ENCODE measurements at places on chromosomes 16 and 17.

DNA sequence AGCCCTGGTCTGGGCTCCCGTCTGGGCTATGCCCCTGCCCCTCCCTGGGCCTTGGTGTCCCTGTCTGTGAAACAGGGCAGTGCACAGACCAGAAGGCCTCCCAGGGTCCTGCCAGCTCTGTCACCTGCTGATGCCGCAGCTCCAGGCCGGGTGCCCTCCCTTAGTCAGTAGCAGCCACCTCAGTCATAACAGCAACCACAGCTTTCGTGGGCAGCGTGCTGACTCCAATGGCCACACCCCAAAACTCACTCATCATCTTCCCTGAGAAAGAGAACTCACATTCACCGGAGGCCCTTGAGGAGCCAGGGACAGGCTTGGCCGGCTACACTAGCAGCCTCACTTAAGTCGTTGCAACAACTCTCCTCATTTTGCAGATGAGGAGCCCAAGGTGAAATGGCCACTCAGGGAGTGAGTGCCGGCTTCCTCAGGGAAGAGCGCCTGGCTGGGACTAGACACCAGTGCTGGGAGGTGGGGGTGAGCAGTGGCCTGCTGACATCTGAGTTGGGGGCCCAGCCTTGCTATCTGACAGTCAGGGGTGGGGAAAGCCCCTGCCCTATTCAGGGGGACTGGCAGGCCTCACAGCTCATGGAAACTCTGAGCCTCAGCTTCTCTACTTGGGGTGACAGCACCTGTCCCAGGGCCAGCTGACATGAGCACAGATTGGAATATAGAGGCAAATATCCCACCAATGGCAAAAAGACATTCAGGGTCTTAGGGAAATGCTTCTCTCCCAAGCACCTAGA, 22.6 kb downstream of the SLC5A10 start:
- no peak for DNase-seq

DNA sequence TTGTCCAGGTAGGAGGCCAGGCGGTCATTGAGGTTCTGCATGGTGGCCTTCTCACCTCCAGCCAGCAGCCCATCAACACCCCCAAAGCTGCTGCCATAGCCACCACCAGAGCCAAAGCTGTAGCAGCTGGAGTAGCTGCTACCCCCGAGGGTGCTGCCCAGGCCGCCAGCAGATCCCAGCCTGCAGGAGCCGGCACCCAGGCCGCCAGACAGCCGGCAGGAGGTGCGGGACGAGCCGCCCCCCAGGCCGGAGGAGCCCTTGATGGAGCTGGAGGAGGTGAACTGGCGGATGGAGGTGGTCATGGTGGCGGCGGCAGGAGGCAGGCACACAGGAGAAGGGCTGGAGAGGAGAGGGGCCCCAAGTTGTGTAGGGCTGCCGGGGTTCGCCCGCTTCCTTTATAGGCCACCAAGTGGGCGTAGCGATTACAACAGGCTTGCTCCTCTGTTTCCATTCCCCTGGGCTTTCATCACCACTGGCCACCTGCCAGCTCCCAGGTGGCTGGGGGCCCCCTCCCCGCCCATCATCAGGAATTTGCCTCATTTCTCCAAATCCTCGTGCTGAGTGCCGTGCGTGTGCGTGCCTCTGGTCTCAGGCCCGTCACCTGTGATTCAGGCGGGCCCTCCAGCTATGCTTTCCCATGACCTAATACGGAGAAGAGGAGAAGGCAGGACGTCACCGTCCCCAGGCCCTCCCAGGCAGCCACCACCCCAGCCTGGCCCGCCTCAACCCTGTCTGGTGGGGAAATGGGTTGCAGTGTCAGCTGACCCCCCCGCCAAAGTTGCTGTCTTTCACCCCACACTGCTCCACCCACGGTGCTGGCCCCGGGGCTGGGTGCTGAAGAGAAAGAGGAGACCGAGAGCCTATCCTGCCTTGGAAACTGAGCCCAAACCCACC, at the start of gene KRT17:
KRT17 (minus strand) TSS at position 368 of the 894 bp plus-strand sequence; CDS start at position 302, 66 bp downstream.
- DNase-seq: no peak

- no peak for DNase-seq
Measured at GRCh38 chr17:31413874-31414549, 22.5 kb downstream of the RAB11FIP4 start.

GRCh38 chr17:42428141-42428944, 5.3 kb upstream of the CAVIN1 start:
- DNase-seq: no peak

DNA sequence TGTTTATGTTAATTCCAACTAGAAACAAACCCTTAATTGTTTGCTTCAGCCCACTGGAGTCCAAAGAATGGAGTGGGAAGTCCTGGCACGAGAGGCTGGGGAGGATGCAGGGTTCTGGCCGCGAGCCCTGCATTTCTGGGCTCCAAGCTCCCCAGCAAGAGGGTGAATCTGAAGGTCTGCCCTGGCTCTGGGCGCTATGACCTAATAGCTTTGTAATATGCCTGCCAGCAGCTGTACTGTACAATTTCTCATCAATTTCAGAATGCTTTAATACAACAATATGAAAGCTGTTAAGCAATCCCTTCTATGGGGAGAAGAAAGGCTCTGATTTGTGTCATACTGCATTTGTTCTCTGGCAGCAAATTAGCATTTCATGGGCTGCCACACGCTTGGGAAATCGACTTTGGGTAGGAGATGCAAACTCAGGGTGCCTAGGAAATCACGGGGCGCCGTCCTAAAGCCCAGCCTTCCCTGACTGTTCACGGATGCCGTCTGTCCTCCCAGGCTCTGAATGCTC, 43.8 kb downstream of the NDEL1 start:
- DNase-seq: no peak

DNA sequence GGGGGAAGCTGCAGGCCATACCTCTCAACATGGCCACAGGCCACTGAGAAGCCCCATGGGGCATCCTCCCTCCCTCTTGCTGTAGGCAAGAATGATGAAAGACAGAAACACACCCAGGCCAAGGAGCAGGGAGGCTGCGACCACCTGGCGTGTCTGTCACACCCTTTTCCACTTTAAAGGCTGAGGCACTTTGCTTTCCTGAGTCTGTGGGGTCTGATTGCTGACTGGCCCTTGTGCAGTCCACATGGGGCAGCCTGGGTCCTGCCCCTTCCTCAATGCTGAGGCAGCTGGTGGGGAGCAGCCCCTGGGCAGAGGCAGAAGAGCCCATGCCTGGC, 8.7 kb downstream of the TMEM204 start:
- no peak for DNase-seq

- no peak for DNase-seq
Measured at GRCh38 chr17:66002063-66002585, 189.8 kb downstream of the CEP112 start.

DNA sequence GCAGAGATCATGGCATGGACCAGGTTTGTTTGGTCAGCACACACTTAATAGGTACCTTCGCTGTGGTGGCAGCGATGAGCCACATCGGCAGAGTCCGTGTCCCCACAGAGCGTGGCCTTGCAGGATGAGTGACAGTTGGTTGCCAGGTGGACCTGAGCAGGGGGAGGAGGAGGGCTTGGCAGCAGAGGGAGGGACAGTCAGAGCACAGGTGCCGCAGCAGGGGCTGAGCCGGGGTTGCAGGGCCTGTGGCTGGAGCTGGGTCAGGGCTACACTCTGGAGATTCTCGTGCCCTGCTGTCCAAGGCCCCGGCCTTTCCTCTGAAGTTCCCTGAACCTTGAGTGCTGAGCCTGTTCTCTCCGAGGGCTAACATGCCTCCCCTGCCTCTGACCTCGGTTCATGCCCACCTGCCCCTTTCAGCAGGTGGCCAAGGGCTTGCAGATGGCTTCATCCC, 24.8 kb downstream of the POLR3E start:
- DNase-seq: no peak

- DNase-seq: no peak
Measured at GRCh38 chr17:21525464-21526130, 149.4 kb downstream of the KCNJ12 start.

- no peak for DNase-seq
Measured at GRCh38 chr16:13231365-13231764, 330.0 kb downstream of the SHISA9 start.

GRCh38 chr17:28889996-28890395, 7.5 kb downstream of the FLOT2 start:
- no peak for DNase-seq

DNA sequence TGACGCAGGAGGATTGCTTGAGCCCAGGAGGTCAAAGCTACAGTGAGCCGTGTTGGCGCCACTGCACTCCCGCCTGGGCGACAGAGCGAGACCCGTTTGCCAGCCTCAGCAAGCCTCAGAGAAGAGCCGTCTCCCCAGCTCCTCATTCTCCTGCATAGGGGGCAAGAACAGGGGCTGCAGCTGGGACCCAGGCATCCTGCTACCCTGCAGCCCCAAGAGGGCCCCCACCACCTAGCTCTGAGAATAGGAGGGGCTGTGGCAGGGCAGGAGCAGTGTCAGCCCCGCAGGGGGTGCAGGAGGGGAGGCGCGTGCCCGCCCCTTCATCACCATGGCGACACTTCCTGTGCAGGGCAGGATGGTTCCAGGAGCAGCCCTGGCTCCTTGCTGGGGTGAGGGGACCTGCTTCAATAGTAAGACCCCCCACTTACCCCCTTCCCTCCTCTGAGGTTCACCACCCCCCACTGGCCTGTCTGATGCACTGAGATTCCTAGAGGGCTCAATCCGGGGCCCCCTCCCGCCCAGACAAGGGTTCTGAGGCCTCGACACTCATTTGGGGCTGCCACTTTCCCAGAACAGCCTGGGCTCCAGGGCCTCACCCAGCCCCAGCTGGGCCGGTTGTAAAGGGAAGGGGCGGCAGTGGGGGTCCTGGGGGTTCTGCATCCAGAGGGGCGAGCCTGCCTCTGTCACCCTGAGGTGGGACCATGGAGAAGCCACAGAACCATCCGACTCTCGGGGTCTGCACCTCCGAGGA, 20.2 kb downstream of the VASN start:
- no peak for DNase-seq

- no peak for DNase-seq
Measured at GRCh38 chr17:68403122-68403521, 54.2 kb downstream of the WIPI1 start.

DNA sequence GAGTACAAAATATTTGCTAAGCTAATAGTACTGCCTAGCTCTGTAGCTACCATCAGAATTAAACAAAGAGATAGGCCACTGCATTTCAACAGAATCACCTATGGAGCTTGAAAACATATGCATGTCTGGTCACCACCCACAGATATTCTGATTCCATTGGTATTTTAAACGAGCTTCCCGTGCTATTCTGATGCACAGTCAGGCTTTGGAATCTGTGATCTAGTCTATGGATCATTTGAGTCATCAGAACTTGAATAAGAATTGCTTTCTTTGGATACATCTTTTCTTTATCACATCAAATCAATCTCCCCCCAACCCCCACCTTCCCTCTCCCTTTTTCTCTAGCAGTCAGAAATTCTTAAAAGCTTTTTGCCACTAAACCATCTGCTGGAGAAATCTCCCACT, 124.7 kb downstream of the NPIPB5 start:
- DNase-seq: no peak

DNA sequence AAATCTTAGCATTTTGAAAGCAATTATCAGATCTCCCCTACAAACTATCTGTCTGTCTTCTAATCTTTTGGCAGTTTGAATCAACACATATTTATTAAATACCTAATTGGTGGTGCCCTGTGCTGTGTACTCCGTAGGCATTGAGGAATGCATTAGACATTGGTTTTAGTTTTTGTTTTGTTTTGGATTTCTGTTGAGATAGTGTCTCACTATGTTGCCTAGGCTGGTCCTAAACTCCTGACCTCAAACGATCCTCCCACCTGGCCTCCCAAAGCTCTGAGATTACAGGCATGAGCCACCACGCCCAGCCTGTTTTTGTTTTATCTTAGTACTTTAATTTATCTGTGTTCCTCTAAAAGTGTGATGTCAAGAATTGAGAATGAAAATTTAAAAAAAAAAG, 124.8 kb upstream of the RBL2 start:
- DNase-seq: no peak

DNA sequence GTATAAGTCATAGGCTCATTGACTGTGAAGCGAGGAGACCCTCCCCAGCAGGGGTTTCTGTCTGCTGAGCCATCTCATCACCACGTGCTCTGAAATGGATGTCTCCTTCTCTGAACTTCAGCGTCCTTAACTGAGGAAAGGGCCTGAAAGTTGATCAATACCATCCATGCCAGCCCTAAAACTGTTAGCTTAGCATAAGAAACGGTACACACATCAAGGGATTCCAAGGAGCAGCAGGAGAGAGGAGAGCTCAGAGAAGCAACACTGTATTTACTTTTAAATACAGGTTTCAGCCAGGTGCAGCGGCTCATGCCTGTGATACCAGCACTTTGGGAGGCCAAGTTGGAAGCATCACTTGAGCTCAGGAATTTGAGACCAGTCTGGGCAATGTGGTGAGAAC, 248.9 kb upstream of the TNRC6C start:
- DNase-seq: no peak

- no peak for DNase-seq
Measured at GRCh38 chr16:81357711-81358260, 43.0 kb downstream of the GAN start.

- DNase-seq: peak; percentile 68
Measured at GRCh38 chr16:89711601-89712273, 9.0 kb downstream of the VPS9D1 start.

DNA sequence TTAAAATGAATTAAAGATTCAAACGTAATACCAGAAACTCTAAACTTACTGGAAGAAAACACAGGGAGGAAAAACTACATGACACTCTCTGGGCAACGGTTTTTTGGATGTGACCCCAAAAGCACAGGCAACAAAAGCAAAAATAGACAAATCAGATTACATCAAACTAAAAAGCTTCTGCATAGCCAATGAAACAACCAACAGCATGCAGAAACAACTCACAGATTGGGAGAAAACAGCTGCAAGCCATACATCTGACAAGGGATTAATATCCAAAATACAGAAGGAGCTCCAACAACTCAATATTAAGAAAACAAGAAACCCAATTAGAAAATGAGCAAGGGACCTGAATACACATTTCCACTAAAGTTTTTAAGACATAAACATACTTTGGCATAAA, 69.2 kb upstream of the ALOX12 start:
- no peak for DNase-seq

DNA sequence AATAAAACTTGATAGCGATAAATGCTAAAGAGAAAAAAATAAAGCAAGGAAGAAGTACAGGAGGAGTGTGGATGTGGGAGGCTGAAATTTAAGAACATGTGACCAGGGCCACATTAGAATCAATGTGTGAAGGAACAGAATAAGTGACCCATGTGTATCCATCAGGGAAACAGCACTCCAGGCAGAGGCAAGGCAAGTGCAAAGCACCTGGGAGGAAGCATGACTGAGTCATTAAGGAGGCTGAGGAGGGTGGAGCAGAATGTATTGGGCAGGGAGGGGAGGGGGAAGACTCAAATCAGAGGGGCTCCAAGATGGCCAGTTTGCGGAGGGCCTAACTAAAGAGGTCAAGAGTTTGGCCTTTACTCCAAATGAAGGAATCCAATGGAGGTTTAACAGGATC, 8.0 kb downstream of the CDR2 start:
- DNase-seq: no peak
